ENCODE measurements at places on chromosomes 16 and 17. TPM values are rescaled to one million over a fixed set of nuclear protein-coding genes. Genes with fewer than 3 reads are reported as not detected.

The DBNDD1 gene
- total RNA-seq: 4.7 TPM

The FSCN2 gene
- total RNA-seq: not detected

The PABPN1L gene
- not detected for total RNA-seq

The PARD6A gene
- 3.1 TPM for total RNA-seq

The CRHR1 gene
- total RNA-seq: not detected

The MYH13 gene
- total RNA-seq: not detected

The OTOP3 gene
- 0.08 TPM for total RNA-seq

The KRTAP4-4 gene
- total RNA-seq: not detected

The HOXB2 gene
- total RNA-seq: 0.46 TPM

The SLC52A1 gene
- 0.62 TPM for total RNA-seq

The MT1E gene
- total RNA-seq: 18.8 TPM

The RHBDF1 gene
- 15.0 TPM for total RNA-seq

The PERCC1 gene
- total RNA-seq: not detected

The KRT32 gene
- total RNA-seq: not detected

The TBC1D3E gene
- total RNA-seq: not detected

The TMEM88 gene
- 0.23 TPM for total RNA-seq

The SEZ6L2 gene
- 16.2 TPM for total RNA-seq

The TRPV2 gene
- total RNA-seq: not detected

The QPRT gene
- total RNA-seq: 6.2 TPM

The SLX1B gene
- total RNA-seq: 42.6 TPM

The EFTUD2 gene
- 51.5 TPM for total RNA-seq

The TEKT1 gene
- total RNA-seq: not detected

The SCGB1C2 gene
- not detected for total RNA-seq

The TBC1D26 gene
- total RNA-seq: not detected

The SLC16A5 gene
- total RNA-seq: 4.7 TPM

The TERB1 gene
- total RNA-seq: not detected

The KIF2B gene
- total RNA-seq: not detected

The WNK4 gene
- 2.1 TPM for total RNA-seq

The TP53TG3 gene
- total RNA-seq: not detected

The TBC1D3G gene
- total RNA-seq: not detected

The TNK1 gene
- 7.7 TPM for total RNA-seq

The HAP1 gene
- 1.3 TPM for total RNA-seq

The EPN3 gene
- total RNA-seq: 83.9 TPM

The TMEM235 gene
- not detected for total RNA-seq

The ATP2A1 gene
- 0.39 TPM for total RNA-seq

The LGALS9B gene
- total RNA-seq: 0.78 TPM

The NUPR1 gene
- total RNA-seq: 35.1 TPM

The ADGRG1 gene
- total RNA-seq: 83.5 TPM

The TPPP3 gene
- total RNA-seq: not detected

The MYO15A gene
- 1.6 TPM for total RNA-seq

The CCL17 gene
- total RNA-seq: not detected

The FOXN1 gene
- 0.04 TPM for total RNA-seq

The AATK gene
- total RNA-seq: 0.27 TPM

The DPEP2 gene
- total RNA-seq: not detected

The ZNF385C gene
- total RNA-seq: not detected

The ABI3 gene
- not detected for total RNA-seq

The CSH2 gene
- total RNA-seq: not detected

The SCARF1 gene
- total RNA-seq: 0.16 TPM

The USH1G gene
- total RNA-seq: 0.27 TPM

The CD300E gene
- total RNA-seq: not detected

The PRAC1 gene
- total RNA-seq: not detected

The ARL17B gene
- total RNA-seq: 13.9 TPM
